NCI-H2171 treated with DMSO at 0.1 percent for 48 hours (cell line): ENCODE measurements at places on chromosomes 6 and 20.
A peak's percentile ranks its signal among the peaks of the same experiment; 100 is the strongest.

DNA sequence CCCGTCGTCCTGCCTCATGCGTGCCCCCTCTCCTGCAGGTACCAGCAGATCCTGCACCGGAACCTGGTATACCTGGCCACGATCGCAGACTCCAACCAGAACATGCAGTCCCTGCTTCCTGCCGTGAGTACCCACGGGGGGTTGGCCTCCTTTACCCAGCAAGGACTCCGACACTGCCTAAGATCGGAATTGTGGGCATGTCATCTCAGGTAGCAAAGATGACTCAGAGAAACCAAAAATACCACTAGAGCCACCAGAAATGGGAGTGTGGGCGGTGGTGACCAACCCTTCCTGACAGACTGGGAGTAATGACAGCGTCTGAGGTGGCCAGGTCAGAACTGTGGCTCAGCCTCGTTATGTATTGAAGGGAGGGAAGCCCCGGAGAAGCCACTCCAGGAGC lies 16.3 kb downstream of the SS18L1 start:
- no peak for DNase-seq

DNA sequence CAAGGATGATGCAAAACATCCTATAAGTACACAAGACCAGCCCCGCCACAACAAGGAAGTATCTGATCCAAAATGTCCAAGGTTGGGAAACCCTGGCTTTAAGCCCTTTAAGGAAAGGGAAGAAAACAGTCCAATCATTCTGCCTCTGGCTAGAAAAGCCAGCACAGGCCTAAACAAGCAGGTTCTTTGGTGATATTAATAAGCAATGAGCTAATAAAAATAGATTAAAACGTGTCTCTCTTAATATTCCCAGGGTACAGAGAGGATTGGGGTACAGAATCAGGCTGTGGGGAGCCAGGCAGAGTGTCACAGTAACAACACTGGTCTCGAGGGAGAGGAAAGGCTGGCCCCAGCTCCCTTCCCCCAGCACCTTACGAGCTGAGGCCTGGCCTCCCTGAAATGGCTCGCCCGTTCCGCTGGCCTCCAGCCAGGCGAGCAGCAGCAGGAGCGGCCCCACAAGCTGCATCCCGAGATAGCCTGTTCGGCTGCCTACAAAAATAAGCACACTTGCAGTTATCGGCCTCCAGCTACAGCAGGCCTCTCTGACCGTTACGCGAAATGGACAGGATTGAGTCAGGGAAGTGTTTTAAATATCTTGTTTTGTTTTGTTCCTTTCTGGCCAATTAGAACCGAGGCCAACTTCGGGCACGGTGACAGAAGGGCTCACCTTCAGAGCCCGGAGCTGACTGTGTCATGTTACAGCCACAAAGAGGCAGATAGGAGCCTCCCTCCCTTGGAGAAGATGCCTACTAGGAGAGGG lies 4.0 kb upstream of the ZMYND8 start:
- DNase-seq: peak; percentile 99

DNA sequence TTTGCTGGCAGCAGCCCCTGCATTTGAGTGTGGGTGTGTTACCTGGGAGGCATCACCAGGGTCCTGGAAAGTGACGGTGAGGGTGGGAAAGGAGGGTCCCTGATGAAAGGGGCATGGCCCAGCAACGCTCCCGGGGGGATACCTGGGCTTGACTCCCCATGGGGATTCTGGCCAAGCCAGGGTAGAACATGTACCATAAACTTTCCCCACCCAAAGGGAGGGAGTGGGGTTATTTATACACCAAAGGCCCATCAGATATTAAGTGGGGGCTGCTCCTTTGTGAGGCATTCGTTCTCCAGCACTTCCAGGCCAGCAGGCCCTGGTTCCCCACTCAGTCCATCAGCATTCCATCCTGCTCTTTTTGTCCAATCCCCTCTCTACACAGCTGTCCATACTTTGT lies 20.6 kb upstream of the CCR6 start:
- no peak for DNase-seq

DNA sequence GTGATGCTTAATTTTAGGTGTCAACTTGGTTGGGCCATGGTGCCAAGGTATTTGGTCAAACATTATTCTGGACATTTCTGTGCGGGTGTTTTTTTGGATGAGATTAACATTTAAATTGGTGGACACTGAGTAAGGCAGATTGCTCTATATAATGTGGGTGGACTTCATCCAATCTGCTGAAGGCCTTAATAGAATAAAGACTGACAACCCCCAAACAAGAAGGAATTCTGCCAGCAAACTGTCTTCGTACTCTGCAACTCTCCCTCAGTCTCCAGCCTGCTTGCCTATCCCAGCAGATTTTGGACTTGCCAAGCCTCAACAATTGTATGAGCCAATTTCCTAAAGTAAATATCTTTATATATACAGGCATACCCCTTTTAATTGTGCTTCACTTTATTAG lies 850.1 kb downstream of the TBC1D32 start:
- no peak for DNase-seq

DNA sequence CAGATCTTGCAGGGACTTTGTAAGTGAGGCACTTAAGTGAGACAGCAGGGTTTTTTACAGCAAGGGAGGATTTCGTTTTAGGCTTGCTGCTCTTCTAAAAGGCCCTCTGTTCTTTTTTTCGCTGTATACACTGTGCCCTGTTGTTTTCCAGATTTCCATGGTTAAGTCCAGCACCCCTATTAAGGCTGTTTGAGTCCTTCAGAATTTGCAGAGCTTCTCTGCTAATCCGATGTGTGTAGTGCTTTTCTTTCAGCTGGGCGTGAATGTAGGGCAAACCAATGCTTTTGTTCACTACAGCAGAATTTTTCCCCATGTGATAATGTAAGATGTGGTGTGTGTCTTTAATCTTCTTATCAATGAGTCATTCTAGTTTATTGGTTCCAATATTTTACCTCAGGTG lies 200.5 kb upstream of the RREB1 start:
- DNase-seq: no peak

DNA sequence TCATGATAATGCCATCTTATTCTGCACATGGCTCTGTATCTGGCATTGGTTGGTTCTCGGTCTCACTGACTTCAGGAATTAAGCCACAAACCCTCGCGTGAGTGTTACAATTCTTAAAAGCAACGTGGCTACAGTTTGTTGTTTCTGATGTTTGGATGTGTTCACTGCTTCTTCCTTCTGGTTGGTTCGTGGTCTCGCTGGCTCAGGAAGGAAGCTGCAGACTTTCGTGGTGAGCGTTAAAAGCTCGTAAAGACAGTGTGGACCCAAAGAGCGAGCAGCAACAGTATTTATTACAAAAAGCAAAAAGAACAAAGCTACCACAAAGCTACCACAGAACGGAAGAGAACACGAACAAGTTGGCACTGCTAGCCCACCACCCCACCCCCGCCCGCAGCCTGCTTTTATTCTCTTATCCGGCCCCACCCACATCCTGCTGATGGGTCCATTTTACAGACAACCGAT lies 51.1 kb downstream of the MYLIP start:
- DNase-seq: no peak

DNA sequence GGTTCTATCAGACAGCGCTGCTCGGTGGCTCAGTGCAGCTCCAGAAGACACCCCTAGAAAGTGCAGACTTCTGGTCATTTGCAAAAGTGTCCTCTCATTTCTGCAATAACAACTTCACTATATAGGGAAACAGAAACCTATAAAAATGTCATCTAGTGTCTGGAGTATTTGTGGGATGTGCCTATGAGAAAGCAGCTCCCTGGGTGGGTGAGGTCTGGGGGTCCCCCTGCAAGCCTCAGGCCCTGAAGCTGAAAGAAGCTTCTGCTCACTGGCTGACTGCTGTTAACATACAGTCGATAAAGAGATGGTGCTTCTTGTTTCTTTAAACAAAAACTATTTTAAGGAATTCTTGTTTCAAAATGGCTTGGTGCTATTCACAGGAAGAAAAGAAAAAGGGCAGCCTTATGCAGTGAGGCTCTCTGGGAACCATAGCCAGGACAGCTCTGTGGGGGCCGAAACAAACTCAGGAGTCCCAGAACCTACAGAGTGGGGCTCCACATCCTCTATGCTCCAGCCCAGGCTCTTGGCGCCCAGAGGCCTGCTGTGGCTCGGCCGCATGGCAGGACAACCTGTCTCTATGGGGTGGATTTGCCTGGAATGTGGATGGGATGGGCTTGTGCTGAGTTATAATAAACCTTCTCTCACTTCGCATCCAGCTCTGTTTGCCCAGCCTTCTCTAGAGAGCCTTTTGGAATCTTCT lies 109.7 kb downstream of the BANF2 start:
- DNase-seq: no peak

- DNase-seq: no peak
Observed at GRCh38 chr6:12536416-12536815, 180.2 kb upstream of the PHACTR1 start.

DNA sequence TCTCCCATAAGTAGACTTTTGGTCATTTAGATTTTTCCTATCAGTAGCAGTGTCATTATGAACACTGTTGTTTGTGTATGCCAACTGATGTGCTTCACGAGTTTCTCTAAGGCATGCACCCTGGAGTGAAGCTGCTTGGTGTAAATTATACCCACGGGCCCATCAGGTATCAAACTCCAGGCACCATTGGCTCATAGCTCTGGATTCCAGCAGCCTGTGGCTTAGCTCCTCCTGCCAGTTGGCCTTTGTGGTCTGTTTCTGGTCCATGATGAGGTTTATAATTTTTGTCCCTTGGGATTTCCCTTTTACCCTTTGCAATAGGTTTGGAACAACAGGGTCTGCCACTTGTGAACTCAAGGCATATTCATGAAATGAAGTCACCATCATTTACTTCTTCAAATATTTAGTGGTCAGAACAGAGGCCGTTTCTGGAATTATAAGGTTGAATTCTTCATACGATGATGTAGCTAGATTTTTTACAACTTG lies 350.5 kb downstream of the PRL start:
- peak; percentile 46 for DNase-seq

DNA sequence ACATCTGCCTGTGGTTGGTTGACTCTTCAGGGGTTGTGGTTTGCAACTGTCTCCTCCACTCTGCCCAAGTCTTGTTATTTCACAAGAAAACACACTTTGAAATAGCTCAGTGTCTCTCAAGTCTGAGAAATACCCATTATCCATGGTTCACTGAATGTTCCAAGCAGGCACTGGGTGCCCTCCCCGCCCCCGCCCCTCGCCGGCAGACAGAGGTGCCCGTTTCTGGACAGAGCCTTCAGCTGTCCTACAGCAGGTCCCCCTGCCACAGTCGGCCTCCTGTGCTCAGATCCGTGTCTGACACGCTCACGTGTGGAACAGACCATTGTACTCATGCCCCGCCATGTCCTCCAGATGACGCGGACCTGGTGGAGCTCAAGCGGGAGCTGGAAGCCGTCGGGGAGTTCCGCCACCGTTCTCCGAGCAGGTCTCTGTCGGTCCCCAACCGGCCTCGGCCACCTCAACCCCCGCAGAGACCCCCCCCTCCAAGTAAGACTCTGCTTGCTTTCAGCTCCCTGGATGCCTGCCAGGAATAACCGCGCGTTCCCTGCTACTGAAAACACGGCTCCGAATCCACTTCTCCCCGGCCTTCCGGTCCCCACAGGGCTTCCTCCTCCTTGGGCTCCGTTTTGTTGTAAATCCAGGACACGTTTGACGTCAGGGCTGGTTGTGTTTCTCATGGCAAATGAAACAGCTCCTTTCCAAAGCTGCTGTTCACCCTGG lies 81.4 kb downstream of the SERAC1 start:
- no peak for DNase-seq

DNA sequence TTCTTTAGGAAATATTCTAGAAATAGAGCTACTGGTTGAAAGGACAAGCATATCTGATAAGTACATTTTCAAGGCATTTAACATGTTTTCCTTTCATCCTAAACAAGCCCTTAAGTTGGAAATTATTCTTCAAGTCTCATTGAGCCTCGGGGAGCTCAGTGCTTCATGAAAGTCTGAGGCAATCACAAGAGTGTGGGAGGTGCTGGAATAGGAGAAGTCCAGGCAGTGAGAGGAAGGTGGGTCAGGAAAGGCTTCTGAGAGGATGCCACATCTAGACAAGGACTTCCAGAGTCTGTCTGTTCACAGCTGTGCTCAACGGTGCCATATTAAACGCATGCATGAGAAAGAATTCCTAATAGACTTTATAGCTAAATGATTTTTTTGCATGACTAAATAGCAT lies 69.8 kb downstream of the CD83 start:
- DNase-seq: no peak

DNA sequence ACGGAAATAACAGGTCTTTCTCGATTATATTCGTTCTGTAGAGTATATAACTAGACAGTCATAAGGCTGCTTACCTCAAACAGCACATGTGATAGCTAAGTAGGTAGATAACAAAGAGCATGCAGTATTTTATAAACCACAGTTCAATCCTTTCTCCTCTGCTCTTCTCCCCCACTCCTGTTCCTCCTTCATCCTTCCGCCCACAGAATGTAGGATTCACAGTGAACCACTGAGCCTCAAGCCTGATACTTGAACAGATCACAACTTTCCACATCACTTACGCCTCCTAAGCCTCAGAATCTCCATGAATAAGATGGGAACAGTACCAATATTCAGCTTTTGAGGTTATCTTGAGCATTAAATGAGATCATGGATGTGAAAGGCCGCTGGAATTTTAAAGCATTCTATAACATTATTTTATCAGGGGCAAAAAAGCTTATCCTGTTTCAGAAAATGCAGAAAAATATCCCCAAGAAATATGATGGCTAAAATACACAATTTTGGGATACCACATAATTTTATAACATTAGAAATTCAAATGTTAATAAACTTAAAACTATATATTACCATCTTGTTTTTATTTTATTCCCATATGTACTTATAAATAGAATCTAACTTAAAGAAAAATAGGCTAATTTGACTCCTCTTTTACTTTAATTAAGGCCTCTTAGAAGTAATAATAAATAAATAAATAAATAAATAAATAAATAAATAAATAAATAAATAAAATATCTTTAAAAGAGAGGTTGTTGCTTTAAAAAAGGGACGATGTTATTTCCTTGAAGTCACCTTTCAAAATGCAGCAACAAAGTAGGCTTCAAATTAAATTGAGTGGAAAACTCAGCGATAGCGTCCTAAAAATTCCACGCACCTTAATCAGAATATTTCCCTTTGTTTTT lies 33.4 kb downstream of the MTFR2 start:
- DNase-seq: no peak

GRCh38 chr6:118869894-118870589 lies 23.9 kb upstream of the ASF1A start:
- DNase-seq: no peak

DNA sequence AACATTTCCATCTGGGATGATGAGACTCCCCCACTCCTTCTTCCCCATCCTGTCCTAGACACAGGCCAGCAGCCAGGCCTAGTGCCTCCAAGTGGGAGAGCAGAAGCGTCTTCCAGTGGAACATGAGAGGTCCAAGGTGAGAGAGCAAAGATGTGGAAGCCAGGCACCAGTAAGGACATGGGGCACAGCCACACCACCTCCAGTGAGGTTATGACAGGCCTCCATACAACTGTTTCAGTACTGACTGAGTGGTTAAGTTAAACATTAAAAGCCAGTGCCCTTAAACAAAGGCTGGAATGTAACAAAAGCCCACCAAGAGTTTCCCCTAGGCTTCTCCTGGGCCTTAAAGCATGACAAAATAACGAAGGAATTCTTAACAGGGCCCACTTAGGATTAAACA lies 5.3 kb downstream of the ZBTB24 start:
- DNase-seq: no peak

DNA sequence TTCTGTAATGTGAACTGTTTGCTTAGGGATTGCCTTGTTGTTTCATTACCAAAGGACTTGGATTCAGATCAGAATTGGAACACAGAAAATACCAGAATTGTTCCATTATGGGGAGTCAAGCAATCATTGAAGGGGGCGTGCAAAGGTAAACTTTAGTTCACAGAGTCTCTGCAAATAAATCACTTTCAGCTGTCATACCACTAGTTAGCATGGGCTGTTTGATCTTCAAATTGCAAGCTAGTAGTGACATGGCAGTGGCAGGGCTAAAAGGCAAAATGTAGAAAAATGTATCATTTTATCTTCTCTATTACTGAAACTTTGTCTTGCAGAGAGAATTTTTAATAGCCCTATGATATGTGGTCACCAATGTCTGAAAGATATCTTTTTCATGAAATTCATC lies 483.2 kb upstream of the NRSN1 start:
- peak; percentile 19 for DNase-seq
